ENCODE measurements at places on chromosomes 4 and X.

- DNase-seq, result no peak
Observed at GRCh38 chr4:37381040-37381668, 136.6 kb downstream of the NWD2 start.

- DNase-seq, result no peak
Observed at GRCh38 chr4:100098681-100099080, 91.6 kb downstream of the DDIT4L start.

- no peak for DNase-seq
Observed at GRCh38 chr4:102665527-102665926, 95.2 kb downstream of the MANBA start.

- DNase-seq, result no peak
Observed at GRCh38 chrX:56764975-56765791, 36.1 kb downstream of the NBDY start.

DNA sequence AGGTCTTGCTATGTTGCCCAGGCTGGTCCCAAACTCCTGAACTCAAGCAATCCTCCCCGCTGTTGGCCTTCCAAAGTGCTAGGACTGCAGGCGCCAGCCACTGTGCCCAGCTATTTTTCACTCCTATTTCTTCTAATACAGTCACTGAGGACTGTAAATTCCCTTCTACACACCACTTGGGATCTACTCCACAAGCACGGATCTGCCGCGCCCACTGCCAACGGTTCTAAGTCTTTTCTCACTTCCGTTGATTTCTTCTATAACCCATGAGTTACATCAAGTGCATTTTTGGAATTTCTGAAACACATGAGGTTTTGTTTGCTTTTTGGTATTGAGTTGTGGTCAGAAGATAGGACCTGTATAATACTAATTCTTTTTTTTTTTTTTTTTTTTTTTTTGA, 48.6 kb downstream of the FAM53A start:
- DNase-seq, result no peak

- no peak for DNase-seq
Observed at GRCh38 chrX:123518791-123519190, 214.1 kb downstream of the THOC2 start.

DNA sequence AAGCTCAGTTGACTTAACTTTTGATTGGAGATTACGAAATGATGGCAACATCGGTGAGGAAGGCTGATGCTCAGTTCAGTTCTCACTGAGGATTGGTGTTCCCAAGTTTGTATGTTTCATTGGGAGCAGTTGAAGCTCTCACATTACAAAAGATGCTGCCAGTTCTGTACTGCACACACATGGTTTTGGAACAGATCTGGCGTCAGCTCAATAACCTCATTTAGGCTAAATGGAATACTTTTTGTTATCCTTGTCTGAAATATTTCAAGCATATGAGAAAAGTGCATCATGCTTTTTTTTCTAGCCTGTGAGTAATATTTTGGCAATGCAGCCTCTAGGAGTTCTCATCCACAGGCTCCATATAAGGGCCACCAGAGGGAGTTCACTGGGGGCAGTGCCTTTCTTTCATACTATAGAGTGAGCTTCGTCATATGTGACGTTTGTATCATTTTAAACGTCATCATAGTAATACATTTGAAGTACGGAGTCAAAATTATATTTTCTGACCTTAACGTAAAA, 4.1 kb downstream of the ENPEP start:
- DNase-seq, result no peak

DNA sequence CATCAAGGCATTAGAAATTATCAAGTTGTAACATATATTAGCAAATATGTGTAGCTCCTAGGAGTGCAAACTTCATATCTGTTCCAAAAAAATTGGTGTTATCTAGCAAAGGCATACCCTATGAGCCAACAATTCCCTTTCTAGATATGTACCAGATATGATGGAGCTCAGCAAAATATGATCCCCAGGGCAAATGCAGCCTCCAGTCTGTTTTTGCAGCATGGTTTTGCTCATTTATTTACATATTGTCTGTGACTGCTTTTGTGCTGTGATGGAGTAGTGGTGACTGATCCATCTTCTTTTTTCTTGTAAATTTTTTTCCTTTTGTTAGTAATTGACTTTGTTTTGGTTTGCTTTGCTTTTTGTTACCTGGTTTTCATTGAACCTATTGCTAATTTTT, 41.0 kb downstream of the CEP135 start:
- DNase-seq, result no peak

DNA sequence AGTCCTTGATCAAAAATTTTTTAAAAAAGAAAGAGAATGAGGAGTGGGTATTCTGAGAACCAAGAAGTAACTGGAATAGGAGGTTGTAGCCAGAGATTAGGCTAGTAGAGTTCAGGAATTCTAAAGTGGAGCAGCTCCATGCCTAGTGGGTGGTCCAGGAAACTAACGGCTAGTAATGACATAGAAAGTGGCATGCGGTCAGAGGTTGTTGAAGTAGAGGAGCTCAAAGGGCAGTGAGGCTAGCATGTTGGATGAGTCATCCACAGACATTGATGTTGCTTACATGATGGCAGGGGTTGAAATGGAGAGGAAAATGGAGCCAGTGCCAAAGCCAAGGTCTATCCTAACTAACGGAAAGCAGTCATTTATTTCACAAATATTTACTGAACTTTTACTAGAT, 42.1 kb downstream of the TEX13B start:
- no peak for DNase-seq

DNA sequence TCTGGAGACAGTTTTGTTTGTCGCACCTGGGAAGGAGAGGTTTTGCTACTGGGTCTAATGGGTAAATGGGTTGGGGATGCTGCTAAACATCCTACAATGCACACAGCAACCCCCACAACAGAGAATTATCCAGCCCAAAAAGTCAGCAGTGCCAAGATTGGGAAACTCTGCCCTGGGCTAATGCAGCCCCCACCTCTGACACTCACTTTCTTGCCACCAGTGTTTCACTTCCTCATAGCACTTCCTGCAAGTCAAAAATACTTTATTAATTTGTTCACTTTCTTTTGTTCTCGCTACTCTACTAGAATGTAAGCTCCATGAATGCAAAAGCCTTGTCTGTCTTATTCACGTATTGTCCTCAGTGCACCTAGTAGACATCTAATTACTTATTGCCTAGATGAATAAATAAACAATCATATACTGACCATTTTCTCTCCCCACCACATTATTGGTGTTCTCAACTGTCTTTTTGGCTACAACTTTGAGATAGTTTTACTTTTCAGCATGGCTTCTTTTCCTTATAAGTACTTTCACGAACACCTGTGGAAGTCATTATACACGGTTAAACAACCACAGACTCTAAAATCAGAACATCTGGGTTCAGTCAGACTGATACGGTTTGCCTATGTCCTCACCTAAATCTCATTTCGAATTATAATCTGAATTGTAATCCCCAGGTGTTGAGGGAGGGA, 82.0 kb upstream of the PITX2 start:
- DNase-seq, result no peak
